ENCODE measurements at places on chromosomes 16 and 17.

- DNase-seq: no peak
Observed at GRCh38 chr16:79272141-79272577, 328.4 kb downstream of the MAF start.

DNA sequence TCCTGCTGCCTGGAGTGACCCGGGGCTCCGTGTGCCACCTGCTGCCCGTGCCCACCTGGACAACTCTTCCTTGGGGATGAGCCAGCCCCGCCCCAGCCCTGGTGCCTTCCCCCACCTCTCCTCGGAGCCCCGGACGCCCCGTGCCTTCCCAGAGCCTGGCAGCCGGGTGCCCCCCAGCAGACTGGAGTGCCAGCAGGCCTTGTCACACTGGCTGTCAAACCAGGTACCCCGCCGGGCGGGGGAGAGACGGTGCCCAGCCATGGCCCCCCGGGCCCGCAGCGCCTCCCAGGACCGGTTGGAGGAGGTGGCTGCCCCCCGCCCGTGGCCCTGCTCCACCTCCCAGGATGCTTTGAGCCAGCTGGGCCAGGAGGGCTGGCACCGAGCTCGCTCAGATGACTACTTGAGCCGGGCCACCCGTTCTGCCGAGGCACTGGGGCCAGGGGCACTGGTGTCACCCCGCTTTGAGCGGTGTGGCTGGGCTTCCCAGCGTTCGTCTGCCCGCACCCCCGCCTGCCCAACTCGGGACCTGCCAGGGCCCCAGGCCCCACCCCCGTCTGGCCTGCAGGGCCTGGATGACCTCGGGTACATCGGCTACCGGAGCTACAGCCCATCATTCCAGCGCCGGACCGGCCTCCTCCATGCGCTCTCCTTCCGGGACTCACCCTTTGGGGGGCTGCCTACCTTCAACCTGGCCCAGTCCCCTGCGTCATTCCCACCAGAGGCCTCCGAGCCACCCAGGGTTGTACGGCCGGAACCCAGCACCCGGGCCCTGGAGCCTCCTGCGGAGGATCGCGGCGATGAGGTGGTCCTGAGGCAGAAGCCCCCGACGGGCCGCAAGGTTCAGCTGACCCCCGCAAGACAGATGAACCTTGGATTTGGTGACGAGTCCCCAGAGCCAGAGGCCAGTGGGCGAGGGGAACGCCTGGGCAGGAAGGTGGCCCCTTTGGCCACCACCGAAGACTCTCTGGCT lies 38.4 kb downstream of the ARHGAP23 start:
- DNase-seq: no peak

- no peak for DNase-seq
Observed at GRCh38 chr17:78418326-78419026, 40.0 kb downstream of the PGS1 start.

GRCh38 chr17:4573669-4574068 lies 10.7 kb upstream of the SMTNL2 start:
- no peak for DNase-seq

GRCh38 chr17:44928950-44929720 lies 13.8 kb upstream of the GFAP start:
- DNase-seq: no peak

Data from GM19239 (cell line).